ENCODE measurements at places on chromosomes 3 and 15.

- no peak for DNase-seq
Observed at GRCh38 chr15:68232449-68232848, 2.9 kb upstream of the CLN6 start.

GRCh38 chr3:189961522-189962161 is 159.1 kb downstream of the P3H2 start:
- peak; percentile 97 for DNase-seq

DNA sequence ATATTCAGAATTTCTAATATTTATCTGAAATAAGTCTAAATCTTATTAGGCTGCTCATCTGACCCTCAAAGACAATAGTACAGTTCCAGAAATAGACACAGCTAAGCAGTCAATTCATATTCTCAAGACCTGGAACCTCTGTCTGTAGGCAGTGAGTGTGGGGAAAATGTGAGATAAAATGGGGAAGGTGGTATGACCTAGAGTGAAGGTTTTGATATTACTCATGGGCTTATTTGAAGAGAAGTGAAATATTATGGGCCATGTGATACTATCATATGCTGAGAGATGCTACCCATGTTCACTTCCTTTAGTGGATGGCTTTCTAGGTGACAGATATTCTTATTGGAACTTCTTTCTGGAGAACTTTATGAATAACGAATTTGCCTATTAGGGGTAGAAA is 33.5 kb downstream of the TGFBR2 start:
- no peak for DNase-seq

GRCh38 chr3:53740956-53741355 is 105.3 kb downstream of the CHDH start:
- no peak for DNase-seq

GRCh38 chr3:38349684-38350359 is 3.2 kb downstream of the XYLB start:
- no peak for DNase-seq

- DNase-seq = no peak
Observed at GRCh38 chr15:48644467-48644826, 1.1 kb downstream of the FBN1 start.

- no peak for DNase-seq
Observed at GRCh38 chr15:56468401-56468800, 3.5 kb upstream of the MNS1 start.

Measured in SK-N-MC (cell line).